ENCODE measurements at places on chromosomes 11 and 22. TPM values are rescaled to one million over a fixed set of nuclear protein-coding genes. Genes with fewer than 3 reads are reported as not detected.

The OR52A5 gene
- 0.11 TPM for total RNA-seq

The PHLDB1 gene
- 48.7 TPM for total RNA-seq

GRCh38 chr11:2153581-2154194 lies 7.3 kb downstream of the INS start:
- no peak for DNase-seq

The PTPRJ gene
- total RNA-seq: 12.0 TPM

DNA sequence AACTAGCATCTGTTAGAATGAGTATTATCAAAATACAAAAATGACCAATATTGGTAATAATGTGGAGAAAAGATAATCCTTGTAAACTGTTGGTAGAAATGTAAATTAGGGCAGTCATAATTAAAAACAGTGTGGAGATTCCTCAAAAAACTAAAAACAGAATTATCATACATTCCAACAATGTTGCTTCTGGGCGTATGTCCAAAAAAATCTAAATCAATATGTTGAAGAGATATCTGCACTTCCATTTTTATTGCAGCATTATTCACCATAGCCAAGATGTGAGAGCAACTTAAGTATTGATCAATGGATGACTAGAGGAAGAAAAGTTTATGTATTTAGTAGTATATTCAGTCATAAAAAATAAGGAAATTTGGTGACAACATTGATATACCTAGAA lies 59.8 kb upstream of the OR9G4 start:
- DNase-seq: no peak

- DNase-seq: no peak
Observed at GRCh38 chr11:117229931-117230285, 2.0 kb downstream of the PCSK7 start.

The ACTN3 gene
- 36.9 TPM for total RNA-seq

GRCh38 chr22:40764763-40765441 lies 54.2 kb downstream of the SLC25A17 start:
- DNase-seq: no peak

The C11orf16 gene
- total RNA-seq: not detected

- DNase-seq: peak; percentile 96
Observed at GRCh38 chr11:73876424-73877310, at the start of the genes COA4 and PAAF1. COA4 (minus strand) TSS chr11:73876846; CDS start chr11:73873378, 3,468 bp downstream. PAAF1 (plus strand) TSS chr11:73876999; CDS start chr11:73877022, 23 bp downstream.

The OR6T1 gene
- total RNA-seq: not detected

DNA sequence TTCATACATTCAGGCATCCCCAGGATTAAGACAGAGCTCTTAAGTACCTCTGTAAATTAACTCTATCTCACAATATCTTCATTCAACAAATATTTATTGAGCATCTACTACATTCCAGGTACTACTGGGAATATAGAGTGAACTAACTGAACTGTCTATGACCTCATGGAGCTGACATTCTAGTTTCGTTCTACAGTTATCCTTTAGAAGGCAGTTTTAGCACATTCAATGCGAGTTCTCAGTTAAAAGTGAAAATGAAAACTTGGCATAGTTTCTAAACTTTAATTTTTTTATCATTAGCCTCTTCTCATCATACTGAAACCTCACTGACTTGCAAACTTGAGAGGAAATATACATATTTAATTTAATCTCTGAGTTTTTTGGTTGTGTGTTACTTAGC lies 10.7 kb upstream of the MS4A6E start:
- DNase-seq: no peak

DNA sequence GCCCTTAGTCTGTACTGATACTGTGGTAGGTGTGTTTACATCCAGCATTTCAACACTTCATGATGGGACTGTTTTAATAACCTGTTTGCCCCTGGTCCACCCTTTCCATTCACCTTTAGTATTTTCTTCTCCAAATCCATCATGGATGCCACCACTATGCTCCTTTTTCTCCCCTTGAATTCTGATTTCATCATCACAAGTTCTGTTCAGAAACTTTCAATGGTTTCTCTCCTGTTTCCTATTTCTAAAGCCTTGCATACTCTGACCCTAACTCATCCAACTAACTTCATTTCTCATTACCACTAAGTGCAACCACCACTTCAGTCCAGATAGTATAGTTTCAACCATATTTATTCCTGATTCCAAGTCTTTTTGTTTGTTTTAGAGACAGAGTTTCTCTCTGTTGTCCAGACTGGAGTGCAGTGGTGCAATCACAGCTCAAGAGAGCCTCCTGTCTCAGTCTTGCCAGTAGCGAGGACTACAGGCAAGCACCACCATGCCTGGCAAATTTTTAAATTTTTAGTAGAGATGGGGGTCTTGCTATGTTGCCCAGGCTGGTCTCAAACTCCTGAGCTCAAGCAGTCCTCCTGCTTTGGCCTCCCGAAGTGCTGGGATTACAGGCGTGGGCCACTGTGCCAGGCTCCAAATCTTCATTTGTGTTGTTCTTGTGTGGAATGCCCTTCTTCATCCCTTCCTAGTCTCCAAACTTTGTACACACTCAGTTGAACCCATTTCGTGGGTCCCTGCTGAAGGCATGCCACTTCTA lies 1.2 kb upstream of the LIN7C start:
- DNase-seq: no peak

The P4HA3 gene
- not detected for total RNA-seq

The SLC39A13 gene
- total RNA-seq: 26.7 TPM

The FAM89B gene
- 8.6 TPM for total RNA-seq

- peak; percentile 67 for DNase-seq
Observed at GRCh38 chr22:36221799-36222751, 17.3 kb downstream of the APOL2 start.

GRCh38 chr11:94925422-94926270 lies 47.7 kb downstream of the CWC15 start:
- no peak for DNase-seq

DNA sequence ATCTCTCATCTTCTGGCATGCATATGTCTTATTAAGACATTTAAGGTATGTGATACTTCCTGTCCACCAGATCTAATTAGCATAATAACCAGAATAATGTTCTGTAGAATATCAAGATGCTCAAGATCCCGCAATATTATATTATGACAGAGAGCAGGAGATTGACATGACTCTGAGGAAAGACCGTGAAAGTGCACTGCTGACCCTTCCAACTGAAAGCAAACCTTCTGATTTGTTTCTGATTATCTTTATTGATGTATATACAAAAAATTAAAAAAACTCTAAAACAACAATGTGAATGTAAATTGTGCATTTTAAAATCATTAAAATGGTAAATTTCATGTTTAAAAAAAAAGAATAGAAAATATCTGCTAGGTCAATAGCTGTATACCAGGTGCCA lies 184.4 kb upstream of the TMEM45B start:
- DNase-seq: no peak

DNA sequence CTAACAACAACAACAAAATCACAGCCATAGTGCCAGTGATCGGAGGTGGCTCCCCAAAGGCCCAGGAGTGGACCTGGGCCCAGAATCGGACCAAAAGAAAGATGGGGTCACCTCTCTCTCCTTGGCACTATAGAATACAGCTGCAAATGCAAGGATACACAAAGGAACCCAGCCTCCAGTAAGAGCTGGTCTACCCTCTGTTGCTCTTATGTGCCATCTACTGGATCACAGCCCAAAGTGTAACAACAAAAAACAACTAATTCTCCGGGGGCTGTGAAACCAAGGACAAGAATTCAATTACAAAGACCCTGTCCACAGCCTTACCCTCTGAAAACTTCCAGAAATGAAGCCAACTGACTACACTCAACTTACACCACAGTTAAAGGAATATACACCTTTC lies 21.6 kb downstream of the OR8G5 start:
- peak; percentile 0 for DNase-seq

- no peak for DNase-seq
Observed at GRCh38 chr11:2647953-2648352, 51.8 kb downstream of the KCNQ1OT1 start.

The PLAAT5 gene
- 29.6 TPM for total RNA-seq

DNA sequence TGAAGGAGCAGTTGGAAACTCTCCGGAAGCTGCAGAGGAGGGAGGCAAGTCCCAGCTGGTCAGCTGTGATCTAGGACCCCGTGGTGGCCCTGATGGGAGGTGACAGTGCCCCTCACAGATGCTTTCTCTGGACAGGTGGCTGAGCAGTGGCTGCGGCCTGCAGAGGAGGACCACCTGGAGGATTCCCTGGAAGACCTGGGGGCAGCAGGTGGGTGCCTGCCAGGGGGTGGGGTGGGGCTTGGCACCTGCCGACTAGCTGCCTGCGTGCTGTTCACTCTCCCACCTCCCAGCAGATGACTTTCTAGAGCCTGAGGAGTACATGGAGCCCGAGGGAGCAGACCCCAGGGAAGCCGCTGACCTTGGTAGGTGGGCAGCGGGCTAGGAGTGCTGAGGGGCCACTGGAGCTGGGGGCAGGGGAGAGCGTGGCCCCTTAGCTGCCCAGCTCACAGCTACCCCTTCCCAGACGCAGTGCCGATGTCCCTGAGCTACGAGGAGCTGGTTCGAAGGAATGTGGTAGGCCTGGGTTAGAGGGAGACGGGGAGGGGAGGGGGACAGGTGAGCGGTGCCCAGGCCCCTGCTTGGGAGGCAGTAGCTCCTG lies 3.1 kb downstream of the SCO2 start:
- no peak for DNase-seq

The SLC2A11 gene
- total RNA-seq: 10.7 TPM

DNA sequence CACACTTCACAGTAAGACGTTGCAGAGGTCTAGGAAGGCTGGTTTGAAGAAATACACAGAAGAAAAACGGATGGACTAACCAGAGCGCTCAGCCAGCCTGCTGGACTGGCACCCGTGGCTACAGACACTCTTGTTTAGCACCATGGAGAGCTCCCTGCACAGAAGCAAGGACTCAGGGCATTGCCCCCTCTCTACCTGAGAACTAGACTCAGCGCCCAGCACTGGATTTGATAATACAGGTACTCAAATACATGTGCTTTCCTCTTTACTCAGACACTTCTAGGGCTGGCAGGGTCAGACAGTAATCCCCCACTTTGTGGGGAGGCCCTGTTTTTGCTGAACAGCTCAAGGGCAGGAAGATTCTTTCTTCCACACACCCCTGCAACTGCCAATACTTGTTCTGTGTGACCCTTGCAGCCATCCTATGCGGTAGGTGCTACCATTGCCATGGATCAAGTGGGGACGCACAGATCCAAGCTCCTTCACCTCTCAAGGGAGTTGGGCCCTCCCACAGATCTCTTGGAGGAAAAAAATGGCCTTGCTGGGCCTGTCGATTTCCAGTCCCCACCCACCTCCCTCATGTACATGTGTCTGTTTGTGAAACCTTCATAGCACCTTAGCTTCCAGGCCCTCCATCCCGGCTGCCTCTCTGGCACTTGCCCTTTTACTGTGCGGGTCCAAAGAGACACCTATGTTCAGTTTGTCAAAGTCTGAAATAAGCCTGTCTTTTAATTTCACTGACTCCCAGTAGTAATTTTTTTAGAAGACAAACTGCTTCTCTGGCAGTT lies 5.1 kb upstream of the P2RX6 start:
- peak; percentile 85 for DNase-seq

Data from H7 (cell line).